Omental fat pad (tissue), 4 donors: ENCODE measurements at places on chromosomes 13 and 19.

- no peak for DNase-seq
Measured at GRCh38 chr13:50668049-50668448, 175.4 kb downstream of the DLEU7 start.

DNA sequence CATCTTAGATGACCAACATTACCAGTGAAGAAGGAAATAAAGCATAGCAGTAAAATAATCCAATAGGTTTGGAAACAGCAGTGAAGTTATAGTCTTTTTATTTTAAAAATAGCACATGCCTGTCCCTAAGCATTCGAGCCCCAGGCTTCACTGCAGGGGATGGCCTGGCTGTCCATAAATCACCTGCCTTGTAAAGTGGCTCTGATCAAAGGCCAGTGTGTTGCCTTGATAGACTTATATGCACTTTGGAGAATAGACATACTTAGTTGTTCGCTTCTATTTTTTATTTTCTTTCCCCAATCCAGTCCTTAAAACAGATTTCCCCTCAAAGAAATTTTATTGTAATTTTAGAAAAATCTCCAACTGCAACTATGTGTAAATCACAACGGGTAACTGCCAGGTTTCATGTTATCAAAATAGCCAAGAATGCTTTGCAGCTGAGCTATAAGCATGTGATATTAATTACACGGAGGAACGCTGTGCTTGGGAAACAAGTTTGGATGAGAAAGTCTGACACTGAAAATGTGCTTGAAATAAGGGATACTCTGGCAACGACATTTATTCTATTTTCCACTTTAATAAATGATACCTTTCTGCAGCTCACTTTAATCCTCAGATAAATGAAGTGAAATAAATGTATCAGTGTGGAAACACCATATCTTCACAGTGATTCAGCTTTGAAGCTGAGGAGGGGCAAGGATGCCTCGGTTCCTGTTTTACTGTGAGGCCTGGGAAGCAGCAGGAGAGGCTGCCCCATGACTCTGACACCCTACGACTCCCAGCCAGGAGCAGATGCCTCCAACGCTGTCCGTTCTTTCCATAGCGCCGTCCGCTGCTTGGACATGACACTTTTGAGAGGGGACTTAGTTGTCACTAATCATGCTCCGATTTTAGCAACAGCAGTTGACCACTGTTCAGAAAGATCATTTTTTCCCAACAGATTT, 5.5 kb upstream of the METTL21C start:
- DNase-seq, result no peak

DNA sequence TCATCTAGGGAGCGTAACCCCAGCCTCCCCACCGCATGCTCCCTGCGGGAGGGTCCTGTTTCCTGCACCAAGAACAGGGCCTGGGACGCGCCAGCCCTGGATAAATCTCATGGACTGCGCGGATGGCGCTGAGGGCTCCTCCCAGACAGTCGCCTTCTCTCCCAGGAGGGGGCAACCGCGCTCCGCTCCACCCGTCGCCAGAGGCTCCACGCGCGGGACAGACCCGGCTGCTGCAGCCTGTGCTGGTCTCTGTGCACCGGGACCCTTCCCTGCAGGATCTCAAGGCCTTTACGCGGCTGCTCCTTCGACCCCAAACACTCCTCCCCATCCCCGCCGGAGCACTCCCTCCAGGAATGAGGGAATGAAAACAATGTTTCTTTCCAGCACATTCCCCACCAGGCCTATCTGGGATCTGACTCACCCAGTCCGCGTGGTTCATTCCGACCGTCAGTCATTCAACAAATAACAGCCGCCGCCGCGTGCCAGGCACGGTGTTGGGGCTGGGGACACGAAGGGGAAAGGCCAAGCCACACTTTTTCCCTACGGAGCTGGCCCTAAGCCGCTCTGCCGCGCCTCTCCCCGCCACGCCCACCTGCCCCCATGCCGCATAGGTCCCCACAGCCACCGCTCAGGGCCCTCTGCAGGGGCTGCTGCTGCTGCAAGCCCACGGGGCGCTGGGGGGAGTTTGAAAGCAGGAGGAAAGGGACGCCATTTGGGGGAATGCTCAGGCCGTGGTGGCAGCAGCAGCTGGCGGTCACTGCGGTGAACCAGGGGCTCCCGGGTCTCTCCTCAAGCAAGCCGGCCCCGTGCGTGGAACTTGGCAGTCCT, 6.0 kb downstream of the PNMA8B start:
- no peak for DNase-seq

DNA sequence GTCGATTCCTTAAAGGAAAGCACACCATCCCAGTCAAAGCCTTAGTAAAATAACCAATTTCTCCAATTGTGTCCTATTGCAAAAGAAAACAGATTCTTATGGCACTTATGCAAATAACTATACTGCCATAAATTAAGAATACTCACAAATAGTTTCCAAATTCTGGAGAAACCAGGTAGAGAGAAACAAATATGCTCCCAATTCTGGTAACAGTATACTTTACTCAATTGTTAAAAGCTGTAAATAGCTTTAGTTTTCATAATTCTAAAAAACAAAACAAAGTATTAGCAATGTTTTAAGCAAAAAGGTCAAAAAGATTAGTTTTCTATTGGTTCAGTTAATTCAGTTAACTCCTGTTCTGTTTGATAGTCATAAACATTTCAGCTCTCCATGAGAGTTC, 18.2 kb upstream of the UBAC2 start:
- DNase-seq, result no peak

- DNase-seq, result no peak
Measured at GRCh38 chr19:46218160-46218559, 11.4 kb upstream of the IGFL1 start.

DNA sequence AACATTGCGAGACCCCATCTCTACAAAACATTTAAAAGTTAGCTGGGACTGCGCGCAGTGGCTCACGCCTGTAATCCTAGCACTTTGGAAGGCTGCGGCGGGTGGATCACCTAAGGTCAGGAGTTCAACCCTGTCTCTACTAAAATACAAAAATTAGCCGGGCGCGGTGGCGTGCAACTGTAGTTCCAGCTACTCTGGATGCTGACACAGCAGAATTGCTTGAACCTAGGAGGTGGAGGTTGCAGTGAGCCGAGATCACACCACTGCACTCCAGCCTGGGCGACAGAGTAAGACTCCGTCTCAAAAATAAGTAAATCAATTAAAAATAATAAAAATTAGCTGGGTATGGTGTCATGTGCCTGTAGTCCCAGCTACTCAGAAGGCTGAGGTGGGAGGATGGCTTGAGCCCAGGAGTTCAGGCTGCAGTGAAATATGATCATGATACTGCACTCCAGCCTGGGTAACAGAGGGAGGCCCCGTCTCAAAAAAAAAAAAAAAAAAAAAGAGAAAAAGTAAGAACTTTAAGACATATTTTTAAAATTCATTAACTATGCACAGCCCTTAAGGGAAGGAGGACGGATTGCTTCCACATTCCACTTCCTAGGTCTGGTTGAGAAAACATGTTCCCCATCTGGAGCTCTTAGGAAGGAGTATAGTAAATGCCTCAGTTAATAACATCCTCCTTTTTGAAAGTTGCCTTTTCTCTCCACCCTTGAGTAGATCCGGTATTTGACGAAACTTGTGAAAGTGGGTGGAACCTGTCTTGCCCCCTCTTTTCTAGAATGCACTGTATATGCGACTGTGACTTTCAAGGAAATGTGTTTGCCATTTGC, 26.1 kb downstream of the EXOC3L2 start:
- DNase-seq, result no peak

DNA sequence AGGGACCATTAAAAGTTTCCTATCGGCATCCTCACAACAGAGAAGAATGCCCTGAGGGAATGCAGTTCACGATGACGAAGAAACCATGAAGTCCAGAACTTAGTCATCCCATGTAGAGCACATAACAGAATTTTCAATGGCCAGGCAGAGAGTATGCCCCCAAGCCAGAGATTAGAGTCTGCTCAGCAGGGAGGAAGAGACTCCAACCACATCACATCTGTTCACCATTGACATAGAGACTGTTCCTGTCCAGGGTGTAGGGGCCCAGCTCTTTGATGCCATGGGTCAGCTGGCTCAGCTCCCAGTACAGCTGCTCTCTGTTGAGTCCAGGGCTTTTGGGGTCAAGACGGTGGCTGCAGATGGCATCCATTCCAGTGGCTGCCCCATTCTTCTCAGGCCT, 68.2 kb downstream of the MBD3L1 start:
- DNase-seq, result no peak

- DNase-seq, result no peak
Measured at GRCh38 chr13:110305949-110306339, 1.0 kb downstream of the COL4A1 start.

- DNase-seq, result no peak
Measured at GRCh38 chr13:98214707-98215106, 37.6 kb upstream of the RNF113B start.

DNA sequence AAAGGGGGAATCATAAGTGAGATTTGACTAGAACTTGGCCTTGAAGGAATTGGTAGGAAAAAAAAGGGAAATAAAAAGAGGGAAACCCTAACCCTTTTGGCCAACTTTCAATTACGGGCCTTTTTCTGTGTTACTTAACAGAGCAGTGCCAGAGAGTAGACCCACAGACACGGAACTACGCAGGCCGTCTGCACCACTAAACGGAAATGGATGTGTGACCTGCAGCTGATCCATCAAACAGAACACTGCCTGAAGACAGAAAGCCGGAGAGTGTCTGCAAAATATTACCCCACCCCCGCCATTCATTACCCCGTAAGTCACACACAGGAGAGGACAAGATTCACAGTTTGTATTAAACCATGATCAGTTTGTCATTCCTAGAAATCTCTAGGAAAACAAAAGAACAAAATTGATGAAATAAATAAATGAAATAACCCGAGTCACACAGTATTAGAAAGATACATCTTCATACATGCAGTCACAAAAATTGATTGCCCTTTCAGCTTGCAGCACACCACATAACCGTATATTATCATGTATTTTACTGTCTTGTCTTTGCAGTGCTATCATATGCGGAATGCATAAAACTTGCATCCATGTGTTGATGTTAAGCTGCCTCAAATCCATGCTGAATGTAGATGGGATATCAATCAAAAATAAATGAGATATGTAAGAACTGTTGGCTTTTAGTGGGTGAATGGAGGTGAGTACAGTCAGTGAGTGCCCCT, 424.7 kb downstream of the IRS2 start:
- no peak for DNase-seq

- no peak for DNase-seq
Measured at GRCh38 chr19:15199661-15200552, 888 bp downstream of the NOTCH3 start.
